ENCODE measurements at places on chromosomes 6 and 20.

DNA sequence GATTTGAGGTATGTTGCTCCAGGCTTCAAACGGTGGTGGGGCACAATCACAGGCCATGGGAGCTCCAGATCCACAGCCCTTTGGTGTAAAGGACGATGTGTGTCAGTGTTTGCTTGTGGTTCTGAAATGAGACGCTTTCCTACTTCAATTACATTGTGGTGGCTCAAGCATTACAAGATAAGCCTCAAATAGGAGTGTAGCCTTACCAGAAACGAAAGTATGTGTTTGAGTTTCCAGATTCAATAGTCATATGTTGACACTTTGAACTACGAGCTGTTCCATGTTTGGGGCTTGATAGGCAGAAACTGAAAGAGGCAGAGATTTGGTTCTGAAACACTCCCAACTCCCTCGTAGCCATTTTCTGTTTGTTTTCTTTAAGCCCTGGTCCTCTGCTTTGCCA, 187.1 kb downstream of the MYLK4 start:
- no peak for DNase-seq

- no peak for DNase-seq
These were observed 55.2 kb upstream of the RNF24 start for GRCh38 chr20:4070323-4071177.

DNA sequence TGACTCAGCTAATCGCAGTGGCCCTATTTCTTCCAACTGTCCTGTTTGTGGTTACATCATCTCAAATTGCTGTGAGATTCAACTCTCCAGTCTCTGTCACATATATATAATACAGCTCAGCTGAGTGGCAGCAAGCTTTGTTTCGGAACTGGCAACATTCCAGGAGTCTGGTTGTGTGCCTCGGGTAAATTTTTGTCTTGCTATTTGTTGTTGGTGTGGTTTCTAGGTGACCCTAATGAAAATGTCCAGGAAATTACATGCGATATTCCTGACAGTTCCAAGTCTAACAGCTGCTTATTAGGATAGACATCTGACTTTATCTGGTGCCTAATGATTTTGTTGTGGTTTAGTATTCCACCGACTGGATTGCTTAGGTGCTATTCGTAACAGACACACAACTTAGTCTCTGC, 581.8 kb downstream of the CD109 start:
- DNase-seq = no peak

DNA sequence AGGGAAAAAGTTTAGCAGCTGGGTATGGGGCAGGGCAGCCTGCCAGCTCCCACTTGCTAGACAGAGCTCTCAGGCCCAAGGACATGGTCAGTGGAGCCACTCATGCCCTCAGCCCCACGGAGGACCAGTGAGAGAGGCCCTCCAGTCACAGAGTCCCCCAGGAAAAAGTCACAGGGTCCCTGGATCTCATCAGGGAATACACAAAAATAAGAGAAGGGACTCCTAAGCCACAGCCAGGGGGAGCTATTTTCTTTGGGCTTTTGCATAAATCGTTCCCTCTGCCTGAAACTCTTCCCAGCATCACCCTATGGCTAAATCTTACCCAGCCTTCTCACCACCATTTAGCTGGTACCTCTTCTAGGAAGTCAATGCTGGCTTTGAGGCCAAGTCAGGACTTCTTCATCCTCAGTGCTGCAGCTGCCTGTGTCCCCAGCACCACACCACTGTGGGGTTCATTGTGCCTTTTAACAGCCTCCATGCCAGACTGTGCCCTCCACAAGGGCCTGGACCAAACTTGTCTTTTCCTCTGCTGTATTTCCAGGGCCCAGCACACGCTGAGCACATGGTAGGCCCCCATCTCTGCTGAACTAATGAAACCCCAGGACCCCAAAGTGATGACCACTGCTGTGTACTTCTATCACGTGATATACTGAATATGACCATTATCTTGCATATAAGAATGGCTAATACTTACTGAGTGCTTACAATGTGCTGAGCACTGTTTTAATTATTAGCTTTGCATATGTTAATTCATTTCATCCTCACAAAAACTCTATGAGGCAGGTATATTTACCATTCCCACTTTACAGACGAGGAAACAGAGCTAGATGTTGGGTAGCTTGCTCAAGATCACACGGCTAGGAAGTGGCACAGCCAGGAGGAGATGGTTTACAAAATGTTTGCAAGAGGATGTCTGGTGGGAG, 2.0 kb downstream of the ZNF335 start:
- peak; percentile 55 for DNase-seq

DNA sequence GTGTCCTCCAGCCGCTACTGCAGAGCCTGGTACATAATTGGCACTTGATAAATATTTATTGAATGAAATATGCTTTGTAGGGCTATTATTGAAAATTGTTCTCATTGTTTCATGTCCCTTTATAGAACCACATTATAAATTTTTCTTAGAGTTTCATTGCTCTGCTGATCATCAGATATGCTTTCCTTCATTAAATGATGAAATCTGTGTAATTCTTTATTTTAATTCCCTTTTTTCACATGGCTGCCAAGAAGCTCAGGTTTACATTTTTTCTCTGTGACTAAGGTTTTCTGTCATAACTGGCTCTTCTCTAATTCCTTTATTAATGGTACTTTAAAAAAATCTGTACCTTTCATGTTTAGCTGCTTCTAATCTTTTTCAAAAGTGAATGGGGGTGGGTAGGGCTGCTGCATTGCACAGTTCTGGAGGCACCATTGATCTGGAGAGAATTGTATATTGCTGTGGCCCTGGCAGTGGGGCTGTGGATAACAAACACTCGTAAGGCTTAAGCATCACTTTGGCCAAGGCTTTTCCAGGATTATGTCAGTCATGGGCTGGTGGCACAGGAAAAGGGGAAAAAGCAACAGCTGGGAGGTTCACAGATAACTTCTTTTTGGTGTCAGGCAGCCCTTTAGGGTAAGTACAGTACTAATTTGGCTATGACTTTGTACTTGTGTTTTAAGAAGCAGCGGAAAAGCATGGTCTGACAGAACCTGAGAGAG, 43.8 kb downstream of the ARFGEF2 start:
- no peak for DNase-seq

- no peak for DNase-seq
These were observed 59.2 kb downstream of the STMND1 start for GRCh38 chr6:17161076-17161475.
